ENCODE measurements at places on chromosomes 7 and 10. TPM values are rescaled to one million over a fixed set of nuclear protein-coding genes. Genes with fewer than 3 reads are reported as not detected.
A peak's percentile ranks its signal among the peaks of the same experiment; 100 is the strongest.

The ZPBP gene
- not detected for polyA plus RNA-seq

The TBL2 gene
- 29.0 TPM for polyA plus RNA-seq

The TMEM236 gene
- not detected for polyA plus RNA-seq

The MYO1G gene
- 76.0 TPM for polyA plus RNA-seq

The KNDC1 gene
- not detected for polyA plus RNA-seq

The CYP26C1 gene
- not detected for polyA plus RNA-seq

The NPSR1 gene
- not detected for polyA plus RNA-seq

The ACHE gene
- polyA plus RNA-seq = not detected

The HMX3 gene
- polyA plus RNA-seq = not detected

The FEZF1 gene
- not detected for polyA plus RNA-seq

The NEUROD6 gene
- not detected for polyA plus RNA-seq

The DIP2C gene
- polyA plus RNA-seq = 1.1 TPM

DNA sequence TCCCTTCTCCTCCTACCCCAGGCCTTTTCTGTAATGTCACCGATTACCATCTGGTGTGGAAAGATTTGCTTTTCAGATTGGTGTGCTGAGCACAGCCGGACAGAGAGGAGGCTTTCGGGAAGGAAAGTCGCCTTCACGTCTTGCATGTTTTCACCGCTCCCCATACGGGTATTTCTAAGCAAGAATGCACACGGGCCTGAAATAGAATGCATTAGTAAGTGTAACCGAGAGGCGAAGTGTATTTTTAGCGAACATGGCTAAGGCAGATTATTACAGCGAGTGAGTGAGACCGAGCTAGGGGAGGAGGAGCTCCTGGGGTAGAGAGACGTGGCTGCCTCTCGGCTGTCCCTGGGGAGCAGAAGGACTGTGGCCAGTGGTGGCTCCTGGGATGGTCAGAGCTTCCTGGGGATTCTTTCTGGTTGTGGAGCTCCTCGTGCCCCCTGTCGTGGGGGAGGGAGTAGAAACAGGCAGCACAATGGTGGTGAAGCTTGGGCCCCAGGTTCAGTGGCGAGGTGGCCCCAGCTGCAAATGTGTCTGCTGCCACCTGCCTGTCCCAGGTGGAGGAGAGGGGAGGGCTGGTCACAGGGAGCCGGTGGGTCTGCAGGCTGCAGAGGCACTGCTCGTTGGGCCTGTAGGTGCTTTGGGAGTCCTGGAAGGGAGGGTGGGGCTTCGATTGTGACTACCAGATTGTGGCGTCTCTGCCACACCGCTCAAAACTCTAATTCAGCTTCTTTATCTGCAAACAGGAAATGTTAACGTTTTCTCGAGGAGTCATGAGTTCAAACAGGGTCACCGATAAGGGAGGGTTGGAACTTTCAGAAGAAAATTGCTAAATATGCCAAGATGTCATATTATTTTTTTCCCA, 135.8 kb downstream of the CAMK1D start:
- DNase-seq = peak; percentile 20
- no peak overlapping the region for H3K27ac ChIP-seq
- no peaks in the 10 kb centered on the region for H3K36me3 ChIP-seq
- H3K4me1 ChIP-seq = no peaks in the 10 kb centered on the region

GRCh38 chr7:77450054-77450453, 33.9 kb upstream of the GSAP start:
- no peak for DNase-seq
- H3K4me3 ChIP-seq = no peak overlapping the region
- H3K36me3 ChIP-seq = no peaks in the 10 kb centered on the region
- H3K27me3 ChIP-seq = no peaks in the 10 kb centered on the region

DNA sequence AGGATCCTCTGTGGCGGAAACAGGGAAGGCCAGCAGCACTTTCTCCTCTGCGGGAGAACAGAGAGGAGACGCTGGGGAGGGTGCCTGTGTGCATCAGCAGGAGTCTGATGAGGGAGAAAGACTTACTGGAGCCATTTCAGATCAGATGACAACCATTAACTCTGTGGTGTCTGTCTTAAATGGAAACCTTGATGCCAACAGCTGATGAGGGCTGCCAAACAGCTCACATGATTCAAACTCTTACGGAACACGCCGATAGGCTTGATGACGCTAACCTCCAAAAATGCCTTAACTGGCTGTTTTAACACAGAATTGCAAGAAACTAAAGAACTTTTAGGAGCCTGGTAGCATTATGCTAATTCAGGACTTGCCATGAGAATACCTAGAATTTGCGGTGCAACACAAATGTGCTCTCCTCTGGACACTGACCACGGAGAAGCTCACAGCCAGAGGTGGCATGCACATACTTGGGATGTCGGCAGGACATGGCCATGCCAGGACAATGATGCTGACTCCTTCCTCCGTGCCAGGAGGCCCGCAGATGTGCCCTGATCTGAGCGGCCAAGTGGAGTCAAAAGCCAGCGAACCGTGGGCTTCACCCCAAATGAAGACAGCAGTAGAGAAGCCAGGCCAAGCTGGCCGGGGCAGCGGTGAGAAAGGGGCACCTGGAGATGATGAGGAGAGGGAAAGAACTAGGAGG, 154.9 kb downstream of the ZMYND11 start:
- H3K4me1 ChIP-seq = no peaks in the 10 kb centered on the region
- H3K27me3 ChIP-seq = no peaks in the 10 kb centered on the region
- H3K27ac ChIP-seq = no peak overlapping the region
- H3K36me3 ChIP-seq = no peaks in the 10 kb centered on the region
- no peak overlapping the region for H3K4me3 ChIP-seq

DNA sequence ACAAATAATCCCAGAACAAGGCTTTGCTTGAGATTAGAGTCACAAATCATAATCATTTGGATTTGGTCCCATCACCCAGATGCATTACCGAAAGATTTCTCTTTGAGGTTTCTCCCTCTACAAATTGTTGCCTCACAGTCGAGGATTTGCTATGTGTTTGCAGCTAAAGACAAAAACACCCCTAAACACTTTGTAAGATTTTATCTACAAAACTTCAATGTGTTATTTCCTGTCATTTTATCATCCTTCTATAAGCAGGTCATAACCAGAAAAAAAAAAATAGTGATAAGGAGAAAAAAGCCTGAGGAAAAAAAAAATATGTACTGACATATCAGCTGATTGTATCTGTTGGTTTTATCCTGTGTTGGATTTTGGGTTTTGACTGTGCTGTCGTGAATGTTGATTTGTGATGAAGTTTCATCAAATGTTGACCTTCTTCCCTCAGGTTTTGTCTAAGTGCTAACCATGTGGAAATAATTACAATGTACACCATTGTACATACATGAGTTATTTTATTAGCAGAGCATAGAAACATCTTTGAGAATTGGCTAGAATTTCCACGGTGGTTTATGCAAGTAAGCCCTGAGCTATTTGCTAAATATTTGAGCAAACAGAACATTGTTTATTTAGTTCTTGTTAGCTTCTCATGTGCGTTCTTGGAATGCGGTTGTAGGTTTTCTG, 274.4 kb downstream of the NEBL start:
- H3K4me1 ChIP-seq = no peaks in the 10 kb centered on the region
- no peak overlapping the region for H3K4me3 ChIP-seq
- no peak for DNase-seq
- H3K27ac ChIP-seq = no peak overlapping the region
- no peaks in the 10 kb centered on the region for H3K36me3 ChIP-seq
- H3K27me3 ChIP-seq = no peaks in the 10 kb centered on the region

DNA sequence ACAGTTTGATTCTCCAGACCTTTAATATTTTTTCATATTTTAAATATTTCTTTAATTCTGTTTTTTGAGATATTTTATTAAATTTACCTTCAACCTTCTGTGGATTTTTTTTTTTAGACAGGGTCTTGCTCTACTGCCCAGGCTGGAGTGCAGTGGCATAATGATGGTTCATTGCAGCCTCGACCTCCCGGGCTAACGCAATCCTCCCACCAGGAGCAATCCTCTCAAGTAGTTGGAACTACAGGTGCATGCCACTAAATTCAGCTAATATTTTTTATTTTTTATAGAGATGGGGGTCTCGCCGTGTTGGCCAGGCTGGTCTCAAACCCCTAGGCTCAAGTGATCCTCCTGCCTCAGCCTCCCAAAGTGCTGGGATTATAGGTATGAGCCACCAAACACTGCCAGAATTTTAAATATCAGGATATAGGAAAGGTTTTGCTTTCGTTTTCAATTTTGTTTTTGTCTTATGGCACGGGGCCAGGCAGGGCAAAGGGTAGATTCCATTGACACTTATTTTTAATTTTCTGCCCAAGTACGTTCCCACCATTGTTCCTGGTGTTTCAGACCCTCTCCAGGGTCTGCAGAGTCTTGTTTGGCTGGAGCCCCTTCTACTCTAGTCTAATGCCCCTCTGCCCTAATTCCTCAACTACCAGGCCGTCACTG, 1.2 kb downstream of the TACC2 start:
- no peaks in the 10 kb centered on the region for H3K36me3 ChIP-seq
- DNase-seq = no peak
- H3K27ac ChIP-seq = no peak overlapping the region
- no peaks in the 10 kb centered on the region for H3K4me1 ChIP-seq

DNA sequence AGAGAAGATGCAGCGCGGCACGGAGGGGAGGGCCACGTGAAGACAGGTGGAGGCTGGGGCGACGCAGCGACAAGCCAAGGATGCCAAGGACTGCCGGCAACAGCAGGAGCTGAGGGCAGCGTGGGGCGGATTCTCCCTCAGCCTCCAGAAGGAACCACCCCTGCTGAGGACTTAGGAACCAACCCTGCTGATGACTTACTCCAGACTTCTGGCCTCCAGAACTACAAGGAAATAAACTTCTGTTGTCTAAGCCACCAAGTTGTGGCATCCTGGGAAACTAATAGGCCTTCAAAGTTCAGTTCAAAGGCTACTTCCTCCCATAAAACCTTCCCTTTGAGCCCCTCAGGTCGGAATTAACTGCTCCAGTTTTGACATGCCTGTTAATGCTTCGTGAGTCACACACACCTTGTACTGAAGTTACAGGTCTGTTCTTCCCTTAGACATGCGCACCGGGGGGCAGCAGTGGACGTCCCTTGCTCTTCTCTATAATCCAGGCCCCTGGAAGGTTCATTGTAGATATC, 88.4 kb upstream of the RHEB start:
- DNase-seq = no peak
- H3K4me3 ChIP-seq = no peak overlapping the region
- no peaks in the 10 kb centered on the region for H3K4me1 ChIP-seq

DNA sequence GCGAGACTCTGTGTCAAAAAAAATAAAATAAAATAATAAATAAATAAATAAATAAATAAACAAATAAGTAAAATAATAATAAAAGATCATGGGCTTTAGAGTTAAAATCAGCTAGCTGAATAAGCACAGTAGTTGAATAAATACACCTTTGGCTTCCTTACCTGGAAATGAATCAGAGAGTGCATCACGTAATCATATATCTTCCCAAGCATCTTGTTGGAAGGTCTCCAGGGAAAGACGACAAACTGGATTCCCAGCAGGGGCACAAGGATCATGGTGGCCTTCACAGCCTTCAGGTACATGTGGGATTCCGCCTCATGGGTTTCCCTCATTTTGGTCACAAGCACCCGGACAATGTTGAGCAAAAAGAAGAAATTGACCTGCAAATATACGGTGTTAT, 138.7 kb downstream of the CALCR start:
- no peak overlapping the region for H3K27ac ChIP-seq
- H3K4me1 ChIP-seq = no peaks in the 10 kb centered on the region
- H3K4me3 ChIP-seq = no peak overlapping the region
- DNase-seq = no peak
- H3K27me3 ChIP-seq = no peaks in the 10 kb centered on the region
- H3K36me3 ChIP-seq = no peaks in the 10 kb centered on the region

GRCh38 chr7:40133561-40134427, 628 bp downstream of the MPLKIP start:
- H3K36me3 ChIP-seq = no peaks in the 10 kb centered on the region
- peak overlapping the region; percentile 92 for H3K27ac ChIP-seq
- no peaks in the 10 kb centered on the region for H3K27me3 ChIP-seq
- DNase-seq = no peak
- H3K4me1 ChIP-seq = peaks cover 31% of the 10 kb centered on the region
- peak overlapping the region; percentile 100 for H3K4me3 ChIP-seq

- H3K4me3 ChIP-seq = peak overlapping the region; percentile 91
- peak overlapping the region; percentile 96 for H3K27ac ChIP-seq
- no peak for DNase-seq
- H3K36me3 ChIP-seq = no peaks in the 10 kb centered on the region
- peaks cover 5% of the 10 kb centered on the region for H3K4me1 ChIP-seq
These were observed 552 bp downstream of the SLC25A16 start for GRCh38 chr10:68526634-68527307.

DNA sequence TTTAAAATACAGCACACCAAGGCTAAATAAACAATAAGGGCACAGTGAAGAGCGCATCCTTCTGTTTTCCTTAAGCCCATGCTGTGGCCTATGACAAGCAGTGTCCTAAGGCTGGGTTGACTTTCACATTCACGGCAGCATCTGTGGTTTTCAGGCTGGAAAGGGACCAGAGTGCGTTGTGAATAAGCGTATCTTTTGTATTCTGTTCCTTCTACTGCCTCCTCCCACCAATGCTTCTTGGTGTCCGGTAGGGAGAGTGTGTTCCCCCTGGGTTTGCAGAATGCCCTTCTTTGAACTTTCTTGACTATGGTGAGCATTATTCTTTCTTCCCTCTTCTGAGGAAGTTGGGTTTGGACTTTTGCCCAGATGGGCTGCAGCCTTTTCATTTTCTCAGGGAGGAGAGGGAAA, 73.6 kb downstream of the ABCA13 start:
- H3K4me1 ChIP-seq = no peaks in the 10 kb centered on the region
- H3K4me3 ChIP-seq = no peak overlapping the region
- no peaks in the 10 kb centered on the region for H3K27me3 ChIP-seq
- H3K36me3 ChIP-seq = no peaks in the 10 kb centered on the region
- H3K27ac ChIP-seq = no peak overlapping the region
- DNase-seq = no peak

- H3K27me3 ChIP-seq = no peaks in the 10 kb centered on the region
- no peak overlapping the region for H3K27ac ChIP-seq
- no peaks in the 10 kb centered on the region for H3K36me3 ChIP-seq
- no peaks in the 10 kb centered on the region for H3K4me1 ChIP-seq
These were observed 55.5 kb upstream of the LHFPL3 start for GRCh38 chr7:104272767-104273384.

DNA sequence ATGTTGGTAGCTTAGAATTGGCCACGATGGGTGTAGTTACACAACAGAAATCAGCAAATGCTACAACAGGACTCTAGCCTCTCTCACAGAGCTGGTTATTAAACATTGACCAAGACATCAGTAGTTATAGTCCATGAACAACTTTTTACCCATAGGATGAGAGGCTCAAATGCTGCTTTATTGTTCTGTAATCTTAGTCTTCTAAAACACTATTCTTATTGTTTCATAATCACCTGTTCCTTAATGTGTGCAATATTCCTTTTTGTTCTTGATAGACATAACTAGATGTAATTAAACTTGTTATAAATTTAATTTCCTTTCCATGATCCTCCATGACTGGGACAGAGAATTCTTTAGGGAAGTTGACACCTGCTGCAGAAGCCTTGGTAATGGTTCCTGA, 356.9 kb downstream of the EXOC4 start:
- no peaks in the 10 kb centered on the region for H3K27me3 ChIP-seq
- H3K4me3 ChIP-seq = no peak overlapping the region
- no peak overlapping the region for H3K27ac ChIP-seq
- DNase-seq = no peak

- no peak overlapping the region for H3K4me3 ChIP-seq
- H3K4me1 ChIP-seq = no peaks in the 10 kb centered on the region
- no peak overlapping the region for H3K27ac ChIP-seq
- H3K27me3 ChIP-seq = no peaks in the 10 kb centered on the region
- no peaks in the 10 kb centered on the region for H3K36me3 ChIP-seq
These were observed 47.4 kb downstream of the LRRC4 start for GRCh38 chr7:127983804-127984332.

- H3K4me1 ChIP-seq = peaks cover 4% of the 10 kb centered on the region
- H3K4me3 ChIP-seq = peak overlapping the region; percentile 63
- no peaks in the 10 kb centered on the region for H3K36me3 ChIP-seq
- DNase-seq = no peak
- H3K27me3 ChIP-seq = no peaks in the 10 kb centered on the region
These were observed 638 bp downstream of the IQCE start for GRCh38 chr7:2559283-2559950.

All from naive thymus-derived CD4-positive, alpha-beta T cell (primary cell).